Cortex of kidney (tissue), 1 donor: ENCODE measurements at places on chromosomes 4 and X.

GRCh38 chr4:153258750-153259149 is 54.5 kb downstream of the TRIM2 start:
- no peak for DNase-seq

- no peak for DNase-seq
Measured at GRCh38 chr4:153067376-153067775, 131.3 kb downstream of the FHDC1 start.

DNA sequence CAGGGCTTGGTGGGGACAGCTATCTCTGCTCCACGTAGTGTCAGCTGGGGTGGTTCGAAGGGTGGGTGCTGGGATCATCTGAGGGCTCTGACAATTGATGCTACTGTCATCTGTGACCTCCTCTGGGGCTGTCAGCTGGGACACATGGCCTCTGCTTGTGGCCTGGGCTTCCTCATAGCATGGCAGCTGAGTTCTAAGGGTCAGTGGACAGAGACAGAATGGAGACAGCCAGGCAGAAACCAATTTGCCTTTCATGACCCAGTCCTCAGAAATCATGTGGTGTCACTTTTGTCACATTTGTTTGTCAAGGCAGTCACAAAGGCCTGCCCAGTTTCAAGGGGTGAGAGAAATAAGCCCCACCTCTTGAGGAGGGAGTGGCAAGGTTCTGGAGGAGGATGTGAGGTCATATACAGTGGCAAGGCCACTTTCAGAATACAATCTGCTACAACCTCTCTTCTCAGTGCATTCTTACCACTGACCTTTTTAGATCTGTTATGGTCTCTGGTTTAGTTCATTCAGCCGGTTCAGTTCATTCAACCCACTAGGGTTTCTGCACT is 103.6 kb upstream of the BCOR start:
- no peak for DNase-seq

DNA sequence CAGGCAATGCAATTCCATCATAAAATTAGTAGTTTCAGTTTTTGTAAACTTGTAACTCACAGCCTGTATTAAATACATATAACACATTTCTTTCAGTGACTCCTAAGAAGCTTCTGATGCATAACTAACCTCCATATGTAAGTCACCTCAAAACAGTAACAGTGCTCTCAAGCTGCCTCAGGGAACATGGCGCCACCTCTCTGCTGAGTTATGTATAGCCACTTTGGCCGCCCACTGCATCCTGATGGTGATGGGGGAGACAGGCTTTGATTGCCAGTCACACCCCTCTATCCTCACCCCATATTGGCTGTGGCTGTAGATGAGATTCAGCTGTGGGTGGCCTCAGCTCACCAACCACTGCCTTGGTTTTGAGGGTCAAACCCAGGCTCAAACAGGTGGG is 54.3 kb downstream of the LRBA start:
- no peak for DNase-seq

GRCh38 chr4:112509243-112510141 is 6.5 kb downstream of the NEUROG2 start:
- DNase-seq, result no peak

DNA sequence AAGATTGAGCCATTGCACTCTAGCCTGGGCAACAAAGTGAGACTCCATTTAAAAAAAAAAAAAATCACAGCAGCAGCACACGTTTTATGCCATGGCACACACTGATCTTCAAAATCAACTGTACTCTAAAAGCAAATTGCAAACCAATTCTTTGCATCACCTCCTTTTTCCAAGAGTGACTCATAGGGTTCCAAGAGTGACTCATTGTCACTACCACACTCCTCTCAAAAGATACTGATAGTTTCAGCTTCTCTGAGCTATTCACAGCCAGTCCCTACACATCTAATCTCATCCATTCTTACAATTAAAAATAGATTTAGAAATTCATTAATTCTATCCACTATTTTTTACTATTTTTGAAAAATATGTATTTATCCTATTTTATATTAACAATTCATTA is 1494.9 kb upstream of the AGA start:
- DNase-seq, result no peak

DNA sequence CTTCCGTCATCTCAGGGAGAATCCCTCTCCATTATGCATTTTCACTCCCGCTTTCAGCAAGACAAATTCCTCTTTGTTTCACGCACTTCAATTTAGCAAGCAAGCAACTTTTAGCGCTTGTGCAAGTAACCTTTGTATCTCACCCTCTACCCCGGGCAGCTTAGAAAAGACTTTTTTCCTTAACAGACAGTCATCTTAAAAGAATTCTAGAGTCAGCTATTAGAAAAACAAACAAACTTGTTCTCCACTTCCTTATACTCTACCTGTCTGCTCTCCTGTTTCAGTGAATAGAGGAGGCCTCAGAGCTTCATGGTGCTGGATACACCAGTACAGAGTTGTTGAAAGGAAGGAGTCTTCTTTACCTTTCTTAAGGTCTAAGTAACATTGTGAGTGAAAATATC is 12.1 kb downstream of the TIGD2 start:
- no peak for DNase-seq

DNA sequence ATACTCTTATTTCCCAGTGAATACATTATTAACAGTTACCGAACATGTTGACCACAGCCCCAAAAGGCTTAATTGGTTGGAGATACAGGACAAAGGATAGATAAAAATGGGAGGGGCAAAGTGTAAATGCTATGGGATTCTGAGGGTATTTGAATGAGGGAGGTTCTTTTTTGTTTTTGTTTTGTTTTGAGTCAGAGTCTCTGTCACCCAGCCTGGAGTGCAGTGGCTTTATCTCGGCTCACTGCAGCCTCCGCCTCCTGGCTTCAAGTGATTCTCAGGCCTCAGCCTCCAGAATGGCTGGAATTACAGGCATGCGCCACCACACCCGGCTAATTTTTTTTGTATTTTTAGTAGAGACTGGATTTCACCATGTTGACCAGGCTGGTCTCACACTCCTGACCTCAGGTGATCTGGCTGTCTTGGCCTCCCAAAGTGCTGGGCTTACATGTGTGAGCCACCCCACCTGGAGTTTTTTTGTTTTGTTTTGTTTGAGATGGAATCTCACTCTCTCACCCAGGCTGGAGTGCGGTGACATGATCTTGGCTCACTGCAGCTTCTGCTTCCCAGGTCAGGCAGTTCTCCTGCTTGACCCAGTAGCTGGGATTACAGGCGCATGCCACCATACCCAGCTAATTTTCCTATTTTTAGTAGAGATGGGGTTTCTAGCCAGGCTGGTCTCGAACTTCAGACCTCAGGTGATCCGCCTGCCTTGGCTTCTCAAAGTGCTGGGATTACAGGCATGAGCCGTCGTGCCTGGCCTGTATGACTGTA is 9.0 kb downstream of the UBE2K start:
- DNase-seq, result no peak

DNA sequence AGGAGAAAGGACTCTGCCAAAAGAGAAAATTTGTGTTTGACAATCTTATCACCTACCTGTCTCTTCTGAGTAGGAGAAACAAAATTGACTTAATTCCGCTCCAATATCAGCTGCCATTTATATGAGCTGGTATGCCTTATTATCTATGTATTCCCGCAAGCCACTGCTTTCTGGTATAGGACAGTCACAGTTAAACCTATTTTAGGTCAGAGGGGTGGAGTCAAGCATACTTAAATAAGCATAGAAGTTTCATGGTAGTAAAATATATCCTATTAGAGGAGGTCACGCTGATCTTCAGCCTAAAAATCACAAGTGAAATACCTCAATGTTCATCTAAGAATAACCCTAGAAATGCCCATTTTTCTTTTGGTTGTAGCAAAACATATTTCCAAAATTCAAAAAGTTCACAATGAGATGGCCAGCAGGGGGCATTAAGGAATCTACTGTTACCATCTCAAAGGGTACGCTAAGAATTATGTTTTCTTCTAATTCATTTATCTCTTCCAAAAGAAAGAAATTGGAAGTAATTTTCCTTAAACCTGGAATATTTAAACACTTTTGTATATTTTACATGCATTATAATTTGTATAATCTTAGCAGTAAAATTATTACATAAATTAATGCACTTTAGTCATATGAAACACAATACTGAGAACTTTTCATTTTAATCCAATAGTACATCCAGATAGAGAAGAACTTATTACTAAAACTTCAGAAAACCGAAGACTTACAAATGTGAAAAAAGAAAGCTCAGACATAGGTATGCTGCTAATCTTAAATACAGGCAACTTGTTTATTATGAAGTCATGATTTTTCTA is 10.5 kb downstream of the PPAT start:
- no peak for DNase-seq

DNA sequence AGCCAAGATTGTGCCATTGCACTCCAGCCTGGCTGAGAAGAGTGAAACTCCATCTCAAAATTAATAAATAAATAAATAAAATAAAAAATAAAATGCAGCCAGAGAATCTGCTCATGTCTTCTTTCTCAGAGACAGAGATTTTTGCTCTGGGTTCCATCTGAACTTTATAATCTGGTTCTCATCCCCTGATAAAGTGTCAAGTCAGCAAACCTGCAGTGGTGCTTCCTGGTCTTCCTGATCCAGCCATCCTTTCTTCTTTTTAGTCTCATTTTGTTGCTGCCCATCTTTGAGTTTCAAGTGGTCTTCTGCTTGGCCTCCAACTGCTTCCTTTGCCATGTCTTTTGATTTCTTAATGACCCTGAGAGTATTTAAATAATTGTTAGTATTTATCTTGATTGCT is 24.1 kb downstream of the MAP7D3 start:
- no peak for DNase-seq

- no peak for DNase-seq
Measured at GRCh38 chr4:57131849-57132742, 21.9 kb upstream of the IGFBP7 start.

- DNase-seq, result no peak
Measured at GRCh38 chr4:112910109-112910736, 139.2 kb upstream of the ANK2 start.

DNA sequence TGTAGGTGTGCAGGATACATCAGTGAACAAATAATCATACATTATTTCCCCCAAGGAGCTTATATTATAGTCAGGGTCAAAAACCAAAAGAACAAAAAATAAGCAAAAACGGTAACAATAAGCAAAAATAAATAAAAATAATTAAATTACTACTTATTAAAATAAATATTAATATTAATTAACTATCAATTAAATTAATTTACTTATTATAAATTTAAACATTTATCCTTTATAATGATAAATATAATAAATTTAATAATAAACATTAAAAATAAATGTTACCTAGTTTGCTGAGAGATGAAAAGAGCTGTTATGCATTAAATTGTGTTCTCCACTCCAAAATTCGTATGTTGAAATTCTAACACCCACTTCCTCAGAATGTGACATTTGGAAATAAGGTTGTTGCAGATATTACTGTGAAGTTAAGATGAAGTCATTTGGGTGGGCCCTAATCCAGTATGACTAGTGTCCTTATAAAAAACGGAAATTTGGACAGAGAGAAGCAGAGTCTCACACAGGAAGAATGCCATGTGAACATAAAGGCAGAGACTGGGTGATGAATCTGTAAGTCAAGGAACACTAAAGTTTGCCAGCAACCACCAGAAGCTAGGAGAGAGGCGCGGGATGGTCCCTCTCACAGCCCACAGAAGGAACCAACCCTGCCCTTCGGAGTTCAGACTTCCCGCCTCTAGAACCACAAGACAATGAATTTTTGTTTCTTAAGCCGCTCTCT is 67.2 kb upstream of the IBSP start:
- no peak for DNase-seq

- DNase-seq, result no peak
Measured at GRCh38 chr4:57462843-57463242, 352.7 kb upstream of the IGFBP7 start.

DNA sequence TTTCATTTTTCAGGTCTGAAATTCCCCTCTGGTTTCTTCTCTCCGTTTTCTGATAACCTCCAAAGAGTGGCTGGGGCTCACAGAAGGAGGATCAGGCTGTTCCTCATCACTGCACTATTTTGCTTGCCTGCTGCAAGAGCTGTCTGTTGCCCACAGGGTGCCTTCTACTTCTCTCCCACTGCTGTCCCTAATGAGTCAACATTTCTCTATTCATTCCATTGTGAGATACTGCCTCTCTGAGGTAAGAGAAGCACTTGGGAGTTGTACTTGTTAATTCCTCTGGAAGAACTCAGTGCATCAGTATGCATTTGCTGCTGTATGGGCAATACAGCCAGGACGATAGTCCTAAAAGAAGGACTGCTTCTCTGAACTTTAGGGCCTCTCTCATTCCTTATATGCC is 34.8 kb downstream of the CT47B1 start:
- DNase-seq, result no peak

DNA sequence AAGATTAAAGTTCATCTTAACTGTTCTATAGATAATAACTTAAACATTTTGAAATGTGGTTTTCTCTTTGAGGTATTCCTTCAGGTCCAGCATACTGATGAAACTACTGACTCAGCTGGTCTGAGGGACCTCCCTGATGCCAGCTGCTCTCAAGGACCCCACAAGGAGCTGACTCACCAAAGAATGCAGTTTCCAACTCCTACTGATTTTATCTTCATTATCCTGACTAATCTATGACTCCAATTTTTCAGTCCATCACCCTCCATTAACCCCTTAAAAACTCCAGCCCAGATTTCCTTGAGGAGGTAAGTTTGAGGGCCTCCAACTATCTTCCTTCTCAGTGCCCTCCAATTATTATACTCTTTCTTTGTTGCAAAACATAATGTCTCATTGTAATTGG is 1.4 kb upstream of the UGT2B4 start:
- no peak for DNase-seq

GRCh38 chrX:106783716-106784115 is 18.8 kb upstream of the TBC1D8B start:
- no peak for DNase-seq

DNA sequence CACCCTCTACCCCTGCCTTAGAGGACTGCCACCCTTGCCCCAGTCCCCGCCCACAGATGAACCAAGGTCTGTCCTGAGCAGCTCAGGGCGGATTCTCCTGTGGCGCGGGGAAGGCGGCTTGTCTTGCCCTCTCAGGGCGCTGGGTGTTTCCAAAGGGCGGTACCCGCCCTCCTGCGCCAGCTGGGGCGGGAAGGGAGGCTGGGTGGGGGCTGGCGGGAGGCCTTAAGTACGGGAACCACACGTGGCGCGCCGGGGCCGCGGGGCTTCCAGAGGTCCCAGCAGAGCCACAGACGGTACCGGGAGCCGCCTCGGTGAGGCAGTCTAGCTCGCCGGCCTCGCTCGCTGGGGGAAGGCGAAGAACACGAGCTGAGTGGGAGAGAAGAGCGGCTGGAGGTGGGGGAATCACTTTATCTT is 361.1 kb downstream of the MID1IP1 start:
- no peak for DNase-seq

GRCh38 chrX:3599802-3600430 is 113.5 kb downstream of the PRKX start:
- no peak for DNase-seq
